ENCODE measurements at places on chromosomes 2 and 18.

- peak; percentile 61 for DNase-seq
Observed at GRCh38 chr2:11073251-11073650, 82.0 kb upstream of the SLC66A3 start.

GRCh38 chr18:55400081-55400480 is 187.9 kb downstream of the TCF4 start:
- DNase-seq, result no peak

DNA sequence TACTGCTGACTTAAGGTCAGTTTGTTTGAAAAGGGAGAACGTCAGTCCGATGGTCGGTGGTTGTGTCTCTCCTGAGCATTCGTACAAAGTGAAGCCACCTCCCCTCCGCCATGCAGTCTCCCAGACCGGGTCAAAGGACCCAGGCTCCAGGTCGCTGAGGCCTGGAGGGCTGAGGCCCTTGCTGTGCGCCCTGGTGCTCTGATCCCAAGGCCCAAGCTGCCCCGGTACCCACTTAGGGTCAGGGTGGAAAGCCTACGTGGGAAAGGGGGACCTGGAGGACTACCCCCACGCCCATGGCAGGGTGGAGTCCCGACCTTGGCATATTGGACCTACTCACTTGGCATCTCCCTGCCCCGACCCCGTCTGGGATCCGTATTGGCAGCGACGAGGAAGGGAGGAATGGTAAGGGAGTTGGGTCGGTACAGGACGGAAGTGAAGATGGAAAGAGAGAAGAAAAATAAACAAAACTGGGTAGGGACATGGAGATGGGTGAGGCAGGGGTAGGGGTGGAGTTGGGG is 8.0 kb upstream of the SIX3 start:
- DNase-seq, result no peak

DNA sequence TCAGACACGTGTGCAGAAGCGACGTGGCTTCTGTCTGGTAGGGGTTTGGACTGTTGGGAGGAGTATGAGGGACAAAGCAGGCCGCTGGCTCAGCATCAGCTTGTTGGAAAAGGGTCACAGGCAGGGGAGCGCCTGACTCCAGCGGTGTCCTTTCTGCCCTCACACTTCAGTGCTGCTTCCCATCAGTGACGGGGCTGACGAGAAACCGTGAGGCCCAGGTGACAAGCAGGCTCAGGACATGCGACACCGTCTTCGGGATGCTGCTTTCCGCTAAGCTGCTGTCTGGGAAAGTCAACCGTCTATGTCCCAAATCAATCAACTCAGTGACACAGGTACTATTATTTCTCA is 90.5 kb downstream of the USP40 start:
- no peak for DNase-seq

GRCh38 chr2:102803041-102803896 is 41.4 kb downstream of the TMEM182 start:
- no peak for DNase-seq

GRCh38 chr18:73597832-73598615 is 549.6 kb downstream of the FBXO15 start:
- DNase-seq, result no peak

GRCh38 chr18:45755934-45756333 is 32.0 kb downstream of the SLC14A1 start:
- no peak for DNase-seq

Data from neuronal stem cell (in vitro differentiated cells).